ENCODE measurements at places on chromosomes 16 and 17. TPM values are rescaled to one million over a fixed set of nuclear protein-coding genes. Genes with fewer than 3 reads are reported as not detected.

- no peak overlapping the region for H3K27ac ChIP-seq
- no peaks in the 10 kb centered on the region for H3K36me3 ChIP-seq
- no peak overlapping the region for H3K4me3 ChIP-seq
- H3K27me3 ChIP-seq: peaks cover 47% of the 10 kb centered on the region
- no peaks in the 10 kb centered on the region for H3K4me1 ChIP-seq
Observed at GRCh38 chr16:25699069-25699468, 7.3 kb downstream of the HS3ST4 start.

OR3A3 gene
- not detected for total RNA-seq

SLFN12 gene
- total RNA-seq: 5.1 TPM

FOXJ1 gene
- total RNA-seq: 1.6 TPM

DNA sequence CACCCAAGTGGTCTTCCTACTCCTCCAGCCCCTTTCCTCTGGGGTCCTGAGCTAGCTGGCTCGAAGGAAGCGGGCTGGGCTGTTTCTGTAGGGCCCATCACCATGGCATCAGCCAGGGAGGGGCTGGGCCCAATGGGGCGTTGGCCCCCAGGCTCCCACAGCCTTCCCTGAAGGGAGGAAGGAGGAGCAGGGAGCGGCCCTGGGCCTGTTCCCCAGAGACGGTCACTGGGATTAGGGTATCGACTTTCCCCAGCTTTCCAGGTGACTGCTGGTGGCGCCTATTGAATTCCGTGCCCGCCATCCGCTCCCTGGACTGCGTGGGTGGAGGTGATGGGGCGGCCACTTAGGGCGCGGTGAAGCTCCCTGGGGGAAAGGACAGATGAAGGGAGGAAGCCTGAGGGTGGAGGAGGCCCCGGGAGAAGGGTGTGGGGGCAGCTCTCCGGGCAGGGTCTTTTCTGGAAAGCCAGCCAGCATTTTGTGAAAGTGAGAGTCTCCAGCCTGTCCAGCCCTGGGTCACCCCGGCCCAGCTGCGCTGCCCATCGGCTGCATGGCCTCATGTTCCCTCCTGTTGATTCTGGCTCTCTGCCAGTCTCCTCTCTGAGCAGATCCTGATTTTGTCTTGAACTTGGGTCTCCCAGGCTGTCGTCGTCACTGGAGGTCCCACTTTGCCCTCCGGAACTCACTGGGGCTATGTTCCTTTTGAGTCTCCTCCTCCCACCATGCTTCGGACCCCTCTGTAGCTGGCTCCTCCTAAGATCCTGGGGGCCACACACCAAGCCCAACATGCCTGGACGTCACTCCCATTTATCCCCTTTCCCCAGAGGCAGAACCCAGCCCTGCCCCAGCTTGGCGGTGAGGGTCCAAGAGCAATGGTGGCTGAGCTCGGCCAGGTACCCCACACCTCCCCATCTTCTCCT, 9.8 kb downstream of the NHERF1 start:
- no peaks in the 10 kb centered on the region for H3K36me3 ChIP-seq
- peaks cover 73% of the 10 kb centered on the region for H3K4me1 ChIP-seq
- no peak overlapping the region for H3K4me3 ChIP-seq

- no peaks in the 10 kb centered on the region for H3K27me3 ChIP-seq
- no peaks in the 10 kb centered on the region for H3K36me3 ChIP-seq
- no peak overlapping the region for H3K4me3 ChIP-seq
- peaks cover 7% of the 10 kb centered on the region for H3K4me1 ChIP-seq
Observed at GRCh38 chr16:75012380-75013081, 13.7 kb downstream of the ZNRF1 start.

SOST gene
- not detected for total RNA-seq

CA10 gene
- 0.33 TPM for total RNA-seq

- no peaks in the 10 kb centered on the region for H3K36me3 ChIP-seq
- DNase-seq: peak; percentile 74
- H3K27me3 ChIP-seq: no peaks in the 10 kb centered on the region
- no peak overlapping the region for H3K4me3 ChIP-seq
- no peak overlapping the region for H3K27ac ChIP-seq
Observed at GRCh38 chr16:87661561-87661960, 59.3 kb downstream of the JPH3 start.

DNA sequence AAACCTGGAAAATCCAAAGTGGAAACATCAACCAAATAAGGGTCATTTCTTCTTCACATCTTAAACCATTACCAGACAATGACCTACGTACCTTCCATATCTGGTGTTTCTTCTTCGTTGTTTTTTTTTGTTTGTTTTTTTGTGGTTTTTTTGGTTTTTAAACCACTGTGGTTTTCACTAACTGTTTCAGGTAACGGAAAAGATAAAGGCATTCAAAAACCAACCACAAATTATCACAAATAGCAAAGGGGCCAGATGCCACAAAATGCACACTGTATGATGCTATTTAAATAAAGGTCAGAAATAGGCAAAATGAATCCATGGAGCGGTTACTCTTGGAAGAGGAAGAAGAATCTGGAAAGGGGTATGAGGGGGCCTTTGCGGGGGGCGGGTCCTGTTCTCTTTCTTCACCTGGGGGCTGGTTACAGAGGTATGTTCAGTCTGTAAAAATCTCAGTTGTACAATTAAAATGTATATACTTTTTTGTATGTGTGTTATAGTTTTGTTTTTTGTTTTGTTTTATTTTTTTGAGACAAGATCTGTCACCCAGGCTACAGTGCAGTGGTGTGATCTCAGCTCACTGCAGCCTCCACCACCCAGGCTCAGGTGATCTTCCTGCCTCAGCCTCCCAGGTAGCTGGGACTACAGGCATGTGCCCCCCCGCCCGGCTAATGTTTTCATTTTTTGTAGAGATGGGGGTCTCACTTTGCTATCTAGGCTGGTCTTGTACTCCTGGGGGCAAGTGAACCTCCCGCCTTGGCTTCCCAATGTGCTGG, 29.6 kb downstream of the LITAF start:
- H3K36me3 ChIP-seq: peaks cover 8% of the 10 kb centered on the region
- peaks cover 22% of the 10 kb centered on the region for H3K4me1 ChIP-seq
- no peak for DNase-seq
- H3K27me3 ChIP-seq: no peaks in the 10 kb centered on the region
- no peak overlapping the region for H3K4me3 ChIP-seq

TPSG1 gene
- total RNA-seq: 0.67 TPM

E4F1 gene
- 19.7 TPM for total RNA-seq

DNA sequence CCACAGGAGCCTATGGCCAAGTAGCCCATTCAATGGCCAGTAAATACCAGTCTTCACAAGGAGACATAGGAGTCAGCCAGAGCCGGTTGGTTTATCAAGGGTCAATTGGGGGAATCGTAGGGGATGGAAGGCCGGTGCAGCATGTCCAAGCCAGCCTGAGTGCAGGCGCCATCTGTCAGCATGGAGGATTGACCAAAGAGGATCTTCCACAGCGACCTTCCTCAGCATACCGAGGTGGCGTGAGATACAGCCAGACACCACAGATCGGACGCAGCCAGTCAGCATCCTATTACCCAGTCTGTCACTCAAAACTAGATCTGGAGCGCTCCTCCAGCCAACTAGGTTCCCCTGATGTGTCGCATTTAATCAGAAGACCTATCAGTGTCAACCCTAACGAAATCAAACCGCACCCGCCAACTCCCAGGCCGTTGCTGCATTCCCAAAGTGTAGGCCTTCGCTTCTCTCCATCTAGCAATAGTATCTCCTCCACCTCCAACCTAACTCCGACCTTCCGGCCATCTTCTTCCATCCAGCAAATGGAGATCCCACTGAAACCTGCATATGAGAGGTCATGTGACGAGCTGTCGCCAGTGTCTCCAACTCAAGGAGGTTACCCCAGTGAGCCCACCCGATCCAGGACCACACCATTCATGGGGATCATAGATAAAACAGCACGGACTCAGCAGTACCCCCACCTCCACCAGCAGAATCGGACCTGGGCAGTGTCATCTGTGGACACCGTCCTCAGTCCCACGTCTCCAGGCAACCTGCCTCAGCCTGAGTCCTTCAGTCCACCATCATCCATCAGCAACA, 25.0 kb downstream of the CYB561 start:
- no peaks in the 10 kb centered on the region for H3K4me1 ChIP-seq
- H3K4me3 ChIP-seq: no peak overlapping the region
- H3K27ac ChIP-seq: no peak overlapping the region
- H3K27me3 ChIP-seq: no peaks in the 10 kb centered on the region
- no peak for DNase-seq

GRCh38 chr17:45170280-45170930, 8.7 kb downstream of the HEXIM2 start:
- no peak overlapping the region for H3K4me3 ChIP-seq
- peak overlapping the region; percentile 98 for H3K27ac ChIP-seq
- H3K36me3 ChIP-seq: no peaks in the 10 kb centered on the region
- H3K4me1 ChIP-seq: peaks cover 35% of the 10 kb centered on the region

ACSM5 gene
- 5.5 TPM for total RNA-seq

SLC5A11 gene
- total RNA-seq: 1.2 TPM

SOX15 gene
- total RNA-seq: 0.13 TPM

TEX14 gene
- total RNA-seq: 0.04 TPM

DNA sequence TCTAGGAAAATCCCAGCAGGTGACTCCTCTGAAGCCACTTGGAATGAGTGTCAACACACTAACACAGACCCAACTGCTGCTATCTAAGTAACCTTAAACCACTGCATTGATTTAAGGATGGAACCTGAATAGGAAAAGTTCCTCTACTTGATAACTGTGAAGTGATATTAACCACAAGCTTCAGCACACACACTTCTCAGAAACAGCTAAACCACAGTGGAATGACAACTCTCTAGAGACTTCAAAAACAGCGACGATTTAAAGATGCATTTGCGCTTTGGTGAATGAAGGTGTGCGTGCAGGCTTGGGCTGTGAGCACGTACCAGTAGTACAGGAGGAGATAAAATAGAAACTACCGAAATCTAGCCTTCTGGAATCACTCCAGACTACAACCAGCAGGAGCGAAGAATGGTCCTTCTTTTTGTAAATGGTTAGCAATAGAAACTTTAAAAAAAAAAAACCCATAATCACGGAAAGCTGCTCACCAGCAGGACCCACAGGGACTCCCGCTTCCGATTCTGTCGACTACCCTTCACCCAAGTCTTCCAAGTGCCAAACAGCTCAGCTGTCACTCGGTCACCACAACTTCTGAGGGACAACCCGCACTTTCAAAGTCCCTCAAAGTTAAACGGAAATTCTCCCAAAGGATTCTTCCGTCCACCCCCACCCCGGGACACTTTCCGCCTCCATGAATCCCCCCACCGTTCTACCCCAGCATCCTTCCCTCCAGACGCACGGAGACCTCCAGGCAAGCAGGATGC, 137.7 kb upstream of the CORO6 start:
- peak overlapping the region; percentile 56 for H3K4me3 ChIP-seq
- no peaks in the 10 kb centered on the region for H3K4me1 ChIP-seq
- peak; percentile 8 for DNase-seq
- peak overlapping the region; percentile 50 for H3K27ac ChIP-seq
- H3K36me3 ChIP-seq: no peaks in the 10 kb centered on the region

DNA sequence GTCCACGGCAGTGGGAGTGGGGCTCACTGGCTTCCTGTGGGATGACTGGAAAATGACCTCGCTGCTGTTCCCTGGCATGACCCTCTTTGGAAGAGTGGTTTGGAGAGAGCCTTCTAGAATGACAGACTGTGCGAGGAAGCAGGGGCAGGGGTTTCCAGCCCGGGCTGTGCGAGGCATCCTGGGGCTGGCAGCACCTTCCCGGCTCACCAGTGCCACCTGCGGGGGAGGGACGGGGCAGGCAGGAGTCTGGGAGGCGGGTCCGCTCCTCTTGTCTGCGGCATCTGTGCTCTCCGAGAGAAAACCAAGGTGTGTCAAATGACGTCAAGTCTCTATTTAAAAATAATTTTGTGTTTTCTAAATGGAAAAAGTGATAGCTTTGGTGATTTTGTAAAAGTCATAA, 7.8 kb upstream of the RNF213 start:
- peaks cover 11% of the 10 kb centered on the region for H3K4me1 ChIP-seq
- DNase-seq: no peak
- no peak overlapping the region for H3K27ac ChIP-seq
- no peak overlapping the region for H3K4me3 ChIP-seq
- H3K27me3 ChIP-seq: no peaks in the 10 kb centered on the region

GRCh38 chr16:65000654-65001053, 121.2 kb downstream of the CDH11 start:
- no peak for DNase-seq
- no peak overlapping the region for H3K27ac ChIP-seq
- H3K4me1 ChIP-seq: no peaks in the 10 kb centered on the region

GRCh38 chr16:66534376-66534799, 15.5 kb downstream of the TK2 start:
- H3K27ac ChIP-seq: no peak overlapping the region
- no peak for DNase-seq
- no peaks in the 10 kb centered on the region for H3K36me3 ChIP-seq

MSRB1 gene
- 43.4 TPM for total RNA-seq
